Fibroblast of skin of left biceps (primary cell): ENCODE measurements at places on chromosomes 11 and 22.

DNA sequence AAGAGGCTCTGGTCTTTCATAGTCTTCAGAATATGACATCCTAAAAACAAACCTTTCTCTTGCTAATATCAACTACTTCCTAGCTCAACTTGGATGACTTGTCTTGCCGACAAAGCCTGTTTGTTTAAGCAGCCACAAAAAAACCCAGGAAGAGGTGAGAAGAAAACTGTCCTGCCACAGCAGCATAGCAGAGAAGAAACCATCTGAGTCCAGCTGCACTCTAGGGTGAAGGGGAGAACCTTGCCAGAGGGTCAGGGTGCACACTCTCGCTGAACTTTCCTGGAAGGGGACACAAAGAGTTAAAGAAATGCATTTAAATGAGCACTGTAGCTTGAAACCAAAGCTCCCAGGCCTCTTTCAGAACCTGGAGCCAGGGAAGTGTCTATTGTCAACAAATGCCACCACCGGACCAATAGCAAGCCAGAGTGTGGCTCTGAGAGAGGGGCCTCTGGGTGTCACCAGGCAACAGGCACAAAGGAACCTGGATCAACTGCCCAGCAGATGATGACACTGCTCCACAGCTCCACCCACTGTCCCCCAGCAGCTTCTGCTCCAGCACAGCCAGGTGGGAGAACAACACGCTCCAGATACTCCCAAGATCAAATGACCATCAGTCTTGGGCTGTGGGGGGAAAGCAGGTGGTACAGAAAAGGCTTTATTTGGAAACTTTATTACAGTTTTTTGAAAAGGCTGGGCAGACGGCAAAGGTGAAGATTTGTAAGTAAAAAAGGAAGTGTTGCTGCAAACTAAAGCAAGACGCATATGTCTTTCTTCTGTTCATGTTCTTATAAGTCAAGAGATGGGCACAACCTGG lies 105.7 kb downstream of the RASSF10 start:
- DNase-seq: no peak

DNA sequence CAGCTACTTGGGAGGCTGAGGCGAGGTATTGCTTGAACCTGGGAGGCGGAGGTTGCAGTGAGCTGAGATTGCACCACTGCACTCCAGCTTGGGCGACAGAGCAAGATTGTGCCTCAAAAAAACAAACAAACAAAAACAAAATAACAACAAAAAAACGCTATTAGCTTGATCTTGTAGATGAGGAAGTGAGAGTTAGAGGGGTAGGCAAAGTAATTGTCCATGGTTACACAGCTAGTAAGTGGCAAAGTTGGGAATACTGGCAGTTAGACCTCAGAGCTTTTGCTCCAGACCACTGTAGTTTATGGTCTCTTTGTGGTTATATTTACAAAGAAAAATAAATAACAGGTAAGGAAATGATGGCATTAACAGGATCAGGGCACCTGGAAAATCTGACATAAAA lies 15.1 kb downstream of the LDHC start:
- no peak for DNase-seq

GRCh38 chr11:103928040-103928801 lies 108.2 kb upstream of the DDI1 start:
- DNase-seq: no peak

DNA sequence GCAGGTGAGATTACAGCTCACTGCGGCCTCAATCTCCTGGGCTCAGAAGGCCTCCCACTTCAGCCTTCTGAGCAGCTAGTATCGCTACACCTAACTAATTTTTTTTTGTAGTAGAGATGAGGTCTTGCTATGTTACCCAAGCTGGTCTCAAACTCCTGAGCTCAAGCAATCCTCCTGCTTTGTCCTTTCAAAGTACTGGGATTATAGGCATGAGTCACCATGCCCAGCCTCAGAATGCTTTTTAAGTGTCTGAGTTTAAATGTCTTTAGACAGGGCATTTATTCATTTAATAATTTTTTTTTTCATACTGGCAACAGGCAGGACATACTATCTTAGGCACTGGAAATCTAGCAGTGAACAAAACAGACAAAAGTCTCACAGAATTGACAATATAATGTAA lies 27.7 kb downstream of the LRP4 start:
- DNase-seq: no peak

DNA sequence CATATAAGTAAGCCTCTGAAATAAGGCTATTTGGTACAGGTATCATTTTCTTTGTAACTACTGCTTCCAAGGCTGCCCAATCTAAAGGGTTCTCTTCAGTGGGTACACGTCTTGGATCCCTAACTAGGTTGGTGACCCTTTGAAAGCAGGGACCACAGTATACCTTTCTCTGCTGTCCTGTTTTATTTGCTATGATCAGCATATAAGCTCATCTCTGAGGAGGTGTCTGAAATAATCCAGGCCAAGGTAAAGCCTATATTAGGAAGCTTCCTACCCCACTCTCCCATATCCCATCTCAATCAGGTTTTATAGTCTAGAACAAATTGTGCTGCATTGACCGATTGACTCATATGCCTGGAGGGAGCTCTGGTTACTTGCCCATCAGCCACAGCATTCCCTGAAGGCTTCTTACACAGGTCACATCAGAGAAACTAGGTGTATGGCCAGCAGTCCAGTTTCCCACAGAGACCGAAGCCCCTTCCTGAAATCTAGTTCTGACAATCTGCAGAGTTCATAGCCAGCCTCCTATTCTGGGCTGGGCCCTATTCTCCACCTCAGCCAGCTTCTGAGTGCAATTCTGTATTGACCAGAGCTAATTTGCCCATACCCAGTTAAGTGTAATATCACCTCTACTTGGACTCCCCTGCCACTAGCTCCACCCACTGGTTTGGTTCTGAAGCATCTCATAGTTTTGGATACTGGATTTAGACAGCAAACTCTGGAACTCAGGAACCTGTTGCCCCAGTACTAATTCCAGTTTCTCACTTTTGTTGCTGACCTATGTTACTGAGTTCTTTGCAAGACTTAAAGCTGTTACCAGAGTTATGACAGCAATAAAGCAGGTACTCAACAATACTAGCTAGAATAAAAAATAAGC lies 62.1 kb upstream of the ARHGAP20 start:
- no peak for DNase-seq

- no peak for DNase-seq
Observed at GRCh38 chr11:84035645-84036044, 749.5 kb upstream of the CCDC90B start.

DNA sequence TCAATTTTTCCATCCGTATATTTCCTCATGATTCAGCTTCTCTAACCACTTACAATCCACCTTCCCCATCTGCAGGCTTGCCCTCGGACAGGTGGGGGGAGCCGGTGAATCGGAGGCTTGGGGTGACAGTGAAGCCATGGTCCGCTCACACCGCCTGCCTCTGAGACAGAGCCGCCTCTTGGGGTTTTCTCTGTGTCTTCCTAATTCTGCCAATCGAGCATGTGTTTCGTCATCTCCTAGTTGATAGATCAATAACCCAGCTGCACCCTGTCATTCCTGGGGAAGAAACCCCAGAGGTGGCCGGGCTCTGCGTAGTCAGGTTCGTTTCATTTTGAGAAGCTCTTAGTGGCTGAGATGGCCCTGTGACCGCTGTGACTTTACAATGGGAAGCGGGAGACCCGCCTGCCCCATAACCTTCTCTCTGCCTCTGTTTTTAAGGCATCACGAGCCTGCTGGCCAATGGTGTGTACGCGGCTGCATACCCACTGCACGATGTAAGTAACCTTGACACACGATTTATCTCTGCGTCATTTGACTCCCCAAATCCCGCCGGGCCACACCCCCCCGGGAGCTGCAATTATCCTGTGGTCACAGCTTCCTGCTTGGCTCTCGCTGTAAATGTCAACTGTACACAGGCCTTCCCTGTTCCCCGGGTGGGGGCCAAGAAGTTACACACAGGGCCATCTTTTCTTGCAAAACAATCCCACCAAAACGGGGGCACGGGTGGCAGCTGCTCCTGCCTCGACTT lies 33.3 kb downstream of the ANO1 start:
- DNase-seq: no peak

GRCh38 chr11:108914981-108915380 lies 250.1 kb downstream of the DDX10 start:
- no peak for DNase-seq

DNA sequence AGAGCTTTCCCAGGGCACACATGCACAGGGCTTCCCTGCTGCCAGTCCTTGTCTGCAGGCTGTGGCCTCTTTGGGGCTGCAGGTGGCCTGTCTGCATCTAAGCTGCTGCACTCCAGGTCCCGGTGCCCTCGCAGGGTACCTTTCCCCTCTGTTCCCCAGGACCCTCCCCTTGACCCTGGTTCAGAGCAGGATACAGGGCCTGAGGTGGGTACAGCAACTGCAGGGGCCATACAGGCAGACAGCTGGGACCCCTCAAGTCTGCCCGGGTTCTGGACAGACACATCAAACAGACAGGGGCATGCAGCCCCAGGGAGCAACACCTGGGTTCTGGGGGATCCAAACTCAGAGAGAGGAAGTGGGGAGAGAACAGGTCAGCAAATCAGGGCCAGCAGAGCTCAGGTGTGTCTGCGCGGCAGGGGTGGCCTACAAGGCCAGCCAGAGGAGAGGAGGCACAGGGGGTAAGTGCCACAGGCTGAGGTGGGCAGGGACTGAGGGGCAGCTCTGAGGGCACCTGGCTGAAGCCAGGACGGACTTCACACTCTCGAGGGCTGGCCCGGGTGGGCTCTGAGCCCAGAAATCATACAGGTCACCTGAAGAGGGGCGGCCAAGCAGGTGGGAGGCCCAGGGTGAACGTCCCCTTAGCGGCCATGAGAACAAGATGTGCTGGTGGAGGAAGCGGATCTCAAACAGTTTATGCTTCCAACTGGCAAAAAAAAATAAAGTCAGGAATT lies 29.9 kb upstream of the COMT start:
- no peak for DNase-seq

DNA sequence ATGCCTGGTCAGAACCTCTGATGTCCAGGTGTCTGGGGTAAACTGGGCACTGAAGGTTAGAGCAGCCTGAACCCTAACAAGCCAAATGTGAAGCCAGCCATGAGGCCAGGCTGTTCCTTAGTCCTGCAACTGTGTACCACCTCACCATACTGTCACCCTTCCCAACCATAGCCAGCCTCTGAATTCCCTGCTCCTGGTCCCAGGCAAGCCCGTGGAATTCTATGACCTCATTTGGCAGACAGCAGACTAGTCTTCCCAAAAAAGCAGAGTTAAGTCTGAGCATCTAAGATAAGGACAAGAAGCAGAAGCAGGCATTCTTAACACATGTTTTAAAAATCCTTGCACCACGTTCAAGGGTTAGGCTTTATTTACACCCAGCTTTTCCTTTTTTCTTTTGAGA lies 134.8 kb downstream of the C11orf58 start:
- no peak for DNase-seq

- DNase-seq: peak; percentile 40
Observed at GRCh38 chr11:47616726-47617416, 22.7 kb upstream of the C1QTNF4 start.

- DNase-seq: no peak
Observed at GRCh38 chr22:49853981-49854831, 562 bp downstream of the ZBED4 start.

DNA sequence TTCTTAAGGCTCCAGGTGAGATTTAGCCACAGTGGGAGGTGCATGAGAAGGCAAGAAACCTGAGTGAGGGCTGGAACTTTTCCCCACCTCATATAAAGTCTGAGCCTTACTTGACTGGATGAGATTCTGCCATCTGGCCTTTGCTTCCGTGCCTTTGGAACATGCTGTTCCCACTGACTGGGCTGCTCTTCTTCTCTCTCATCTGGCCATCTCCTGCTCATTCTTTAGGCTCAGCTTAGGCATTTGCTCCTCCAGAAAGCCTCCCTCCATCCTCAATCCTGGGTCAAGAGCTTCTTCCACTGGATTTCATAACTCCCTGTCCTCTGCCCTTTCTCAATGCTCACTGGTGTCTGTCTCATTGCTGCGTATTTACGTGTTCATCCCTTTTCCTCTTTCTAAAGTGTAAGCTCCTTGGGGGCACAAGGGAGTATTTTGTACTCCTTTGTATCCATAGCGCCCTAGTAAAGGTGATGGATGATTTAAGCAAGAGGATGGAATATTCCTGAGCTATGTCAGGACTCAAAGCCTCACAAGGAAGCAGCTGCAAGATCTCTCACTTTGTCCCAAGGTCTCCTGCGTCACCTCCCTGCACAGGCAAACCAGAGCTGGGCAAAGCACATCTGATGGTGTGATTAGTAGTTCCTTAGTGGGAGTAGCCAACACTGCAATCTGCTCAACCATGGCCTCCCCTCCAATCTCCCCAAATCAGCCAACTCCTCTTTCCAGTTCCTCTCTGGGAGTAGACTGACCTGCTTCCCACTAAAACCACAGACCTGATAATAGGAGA lies 15.3 kb downstream of the HSPA8 start:
- no peak for DNase-seq

- no peak for DNase-seq
Observed at GRCh38 chr11:62513626-62514025, 33.0 kb downstream of the AHNAK start.

GRCh38 chr11:4957396-4957795 lies 1.9 kb upstream of the OR51A2 start:
- no peak for DNase-seq

DNA sequence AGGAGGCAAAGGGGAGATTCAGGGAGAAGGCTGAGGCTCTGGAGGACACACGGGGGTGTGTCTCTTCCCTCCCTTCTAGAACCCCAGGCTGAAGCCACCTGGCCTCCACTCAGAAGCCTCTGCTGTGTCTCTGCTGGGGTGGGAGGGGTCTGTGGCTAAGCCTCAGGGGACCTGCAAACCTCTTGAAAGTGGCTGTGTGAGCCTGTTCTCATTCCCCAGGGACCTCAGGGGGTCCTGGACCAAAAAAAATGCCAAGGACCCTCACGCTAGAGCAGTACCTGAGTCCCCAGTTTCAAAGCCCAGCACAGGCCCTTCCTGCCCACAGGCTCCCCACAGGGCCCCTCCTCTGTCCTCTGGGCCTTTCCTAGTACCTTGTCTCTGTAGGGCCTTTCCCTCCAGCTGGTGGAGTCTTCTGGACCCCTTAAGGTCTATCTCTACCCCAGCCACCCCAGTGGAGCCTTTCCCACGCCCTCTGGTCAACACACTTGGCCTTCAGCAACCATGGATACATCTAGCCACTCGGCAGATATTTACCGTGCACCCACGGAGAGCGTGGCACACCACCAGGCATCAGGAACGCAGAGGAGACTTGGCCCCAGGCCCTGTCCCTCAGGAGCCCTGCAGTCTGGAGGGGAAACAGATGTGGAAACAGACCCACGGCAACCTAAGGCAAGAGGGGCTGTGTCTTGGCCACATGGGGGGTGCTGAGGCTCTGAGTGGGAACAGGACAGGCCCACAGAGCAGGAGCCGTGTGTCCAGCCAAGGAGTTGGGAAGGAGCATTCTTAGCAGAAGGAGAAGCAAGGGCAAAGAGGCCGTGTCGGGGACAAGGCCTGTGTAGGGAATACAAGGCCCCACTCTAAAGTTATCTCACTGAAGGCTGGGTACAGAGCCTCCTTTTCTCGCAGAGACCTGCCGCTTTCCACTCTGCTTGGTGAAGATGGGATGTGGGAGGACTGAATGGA lies 18.5 kb downstream of the PLA2G6 start:
- no peak for DNase-seq

GRCh38 chr11:27207025-27207650 lies 155.9 kb downstream of the CCDC34 start:
- DNase-seq: no peak

DNA sequence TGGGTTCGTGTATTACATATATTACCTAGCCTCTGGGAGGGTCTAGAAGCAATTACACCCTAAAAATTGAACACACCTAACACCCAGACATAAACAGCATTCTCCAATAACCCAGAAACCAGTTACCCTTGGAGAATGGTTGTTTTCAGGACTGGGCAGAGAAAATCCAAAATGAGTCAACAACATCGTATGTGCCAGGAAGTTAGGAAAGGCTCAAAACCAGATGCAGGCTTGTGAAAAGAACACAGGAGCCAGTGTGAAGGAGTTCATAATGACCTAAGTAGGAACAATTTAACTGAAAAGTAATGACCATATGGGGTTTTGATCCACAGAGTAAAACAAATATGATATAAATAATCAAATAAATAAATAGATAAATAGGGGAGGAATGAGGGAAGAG lies 5.1 kb upstream of the CLPB start:
- no peak for DNase-seq
